ENCODE measurements at places on chromosomes 1 and 21.

DNA sequence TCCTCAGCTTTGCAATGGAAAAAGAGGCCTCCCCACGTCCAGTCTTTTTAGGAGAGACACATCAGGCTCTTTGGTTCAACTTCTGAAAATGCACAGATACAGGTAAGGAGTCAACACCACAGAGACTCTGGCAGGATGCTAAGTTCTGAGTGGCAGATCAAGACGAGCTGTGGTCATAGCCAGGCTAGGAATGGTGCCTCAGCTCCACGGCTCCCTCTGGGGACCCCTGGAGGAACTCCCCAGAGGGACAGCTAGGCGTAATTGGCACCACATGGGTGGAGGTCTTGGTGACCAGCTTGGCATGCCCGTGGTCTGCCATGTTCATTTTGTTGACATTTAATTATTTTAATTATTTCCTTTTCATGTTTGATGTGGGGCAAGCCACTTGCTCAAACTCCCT is 206.1 kb downstream of the KAZN start:
- DNase-seq = no peak

DNA sequence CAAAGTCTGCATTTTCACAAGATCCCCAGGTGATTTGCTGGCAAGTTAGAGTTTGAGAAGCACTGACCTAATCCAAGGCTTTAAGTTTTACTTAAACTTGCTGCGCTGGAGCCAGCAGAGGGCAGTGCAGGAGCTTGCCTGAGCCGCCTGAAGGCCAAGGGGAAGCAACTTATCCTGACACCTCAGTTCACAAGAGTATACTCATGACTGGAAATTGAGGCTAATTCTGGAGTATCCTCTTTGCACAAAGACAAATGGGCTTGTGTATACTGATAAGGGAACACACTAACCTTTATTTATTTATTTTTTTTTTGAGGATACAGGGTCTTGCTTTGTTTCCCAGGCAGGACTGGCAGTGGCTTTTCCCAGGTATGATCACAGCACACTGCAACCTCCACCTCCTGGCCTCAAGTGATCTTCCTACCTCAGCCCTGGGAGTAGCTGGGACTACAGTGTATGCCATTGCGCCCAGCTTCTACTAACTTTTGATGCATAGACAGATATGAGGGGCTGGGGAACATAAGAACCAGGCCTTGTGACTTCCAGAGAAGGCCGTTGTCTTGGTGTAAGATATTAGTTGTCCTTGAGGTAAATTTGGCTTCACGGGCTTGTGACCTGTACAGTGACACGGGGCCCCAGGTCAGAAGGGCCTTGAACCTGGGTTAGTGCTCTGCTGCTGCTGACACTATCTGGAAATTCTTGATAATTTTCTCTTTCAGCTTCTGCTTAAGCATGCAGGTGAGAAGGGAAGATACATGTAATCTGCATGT is 29.0 kb upstream of the SLAMF1 start:
- peak; percentile 62 for DNase-seq

- no peak for DNase-seq
Observed at GRCh38 chr1:56547977-56548376, 31.4 kb downstream of the PLPP3 start.

- DNase-seq = peak; percentile 53
Observed at GRCh38 chr1:101148980-101149379, 87.8 kb upstream of the S1PR1 start.

- no peak for DNase-seq
Observed at GRCh38 chr1:244035358-244035757, 15.7 kb upstream of the ZBTB18 start.

DNA sequence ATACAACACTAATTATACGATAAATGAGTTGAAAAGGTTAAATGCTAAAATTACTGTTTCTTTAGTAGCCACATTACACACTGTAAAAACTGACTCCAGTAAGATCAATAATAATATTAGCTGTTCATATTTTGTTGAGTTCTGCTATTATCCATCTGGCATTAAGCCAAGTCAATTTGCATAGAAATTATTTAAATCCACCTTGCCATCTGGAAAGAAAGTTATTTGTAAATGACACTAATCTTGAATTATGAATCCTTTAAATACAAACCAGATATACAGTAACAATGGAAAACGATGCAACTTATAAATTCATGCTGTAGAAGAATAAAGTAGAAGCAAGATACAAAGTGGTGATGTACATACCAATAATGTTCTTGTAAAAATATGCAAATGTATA is 81.4 kb upstream of the BCL10 start:
- no peak for DNase-seq

- DNase-seq = peak; percentile 90
Observed at GRCh38 chr1:55916481-55916880, 662.9 kb downstream of the PLPP3 start.

- no peak for DNase-seq
Observed at GRCh38 chr1:66927528-66927927, 2.7 kb downstream of the MIER1 start.

DNA sequence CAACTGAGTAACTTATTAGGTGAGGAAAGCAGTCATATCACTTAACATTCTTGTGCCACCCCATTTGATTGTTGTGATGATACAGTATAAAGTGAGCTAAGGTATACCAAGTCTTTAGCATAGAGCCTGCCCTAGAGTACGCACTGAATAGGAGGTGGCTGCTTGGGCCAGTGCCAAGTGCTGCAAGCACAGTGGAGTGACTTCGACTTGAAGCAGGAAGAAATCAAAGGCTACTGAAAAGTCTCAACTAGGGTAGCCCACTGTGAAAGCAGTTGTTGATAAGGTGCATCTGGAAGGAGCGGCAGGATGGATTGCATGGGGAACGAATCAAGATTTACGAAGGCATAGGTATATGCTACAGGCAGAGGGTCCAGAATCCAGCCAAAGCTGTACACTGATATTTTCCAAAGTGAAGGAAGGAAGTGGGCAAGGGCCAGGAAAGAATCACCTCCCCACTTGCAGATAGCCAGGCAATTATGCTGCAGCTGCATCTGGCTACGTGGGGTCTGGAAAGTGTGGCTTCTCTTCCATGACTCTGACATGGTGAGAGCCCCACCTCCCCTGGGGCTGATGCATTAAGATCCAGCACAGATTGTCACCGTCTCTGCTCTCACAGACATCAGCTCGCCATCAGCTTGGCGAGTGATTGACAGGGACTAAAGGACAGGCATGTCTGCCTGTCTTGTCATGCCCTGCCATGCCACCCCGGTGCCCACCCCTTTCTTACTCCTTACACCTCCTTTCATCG is 287.0 kb upstream of the PLXNA2 start:
- DNase-seq = no peak

- DNase-seq = no peak
Observed at GRCh38 chr1:226558036-226558650, 9.6 kb downstream of the STUM start.

GRCh38 chr1:230047114-230047865 is 19.7 kb upstream of the GALNT2 start:
- no peak for DNase-seq

DNA sequence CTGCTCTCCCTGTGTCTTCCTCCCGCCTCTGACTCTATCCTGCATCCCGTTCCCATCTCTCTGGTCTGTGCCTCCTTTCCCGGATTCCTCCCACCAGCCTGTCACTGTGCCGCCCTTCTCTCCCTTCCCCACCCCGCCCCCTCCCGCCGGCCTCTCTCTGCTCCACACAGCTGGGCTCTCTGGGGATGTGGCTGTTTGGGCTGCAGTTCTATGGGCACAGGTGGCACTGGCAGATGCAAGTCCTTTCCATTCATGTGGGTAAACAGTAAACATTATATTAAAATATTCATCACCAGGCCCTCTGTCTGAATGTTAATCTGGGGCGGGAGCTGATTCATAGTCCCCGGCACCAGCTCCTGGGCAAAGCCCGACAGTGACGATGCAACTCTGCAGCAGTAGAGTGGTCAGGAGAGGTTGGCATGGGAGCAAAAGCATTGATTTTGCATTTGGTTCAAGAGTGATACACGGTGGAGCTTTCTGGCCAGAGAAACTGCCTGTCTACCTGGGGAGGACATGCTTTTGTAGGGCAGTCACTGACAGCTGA is 249.3 kb downstream of the TNR start:
- DNase-seq = no peak

DNA sequence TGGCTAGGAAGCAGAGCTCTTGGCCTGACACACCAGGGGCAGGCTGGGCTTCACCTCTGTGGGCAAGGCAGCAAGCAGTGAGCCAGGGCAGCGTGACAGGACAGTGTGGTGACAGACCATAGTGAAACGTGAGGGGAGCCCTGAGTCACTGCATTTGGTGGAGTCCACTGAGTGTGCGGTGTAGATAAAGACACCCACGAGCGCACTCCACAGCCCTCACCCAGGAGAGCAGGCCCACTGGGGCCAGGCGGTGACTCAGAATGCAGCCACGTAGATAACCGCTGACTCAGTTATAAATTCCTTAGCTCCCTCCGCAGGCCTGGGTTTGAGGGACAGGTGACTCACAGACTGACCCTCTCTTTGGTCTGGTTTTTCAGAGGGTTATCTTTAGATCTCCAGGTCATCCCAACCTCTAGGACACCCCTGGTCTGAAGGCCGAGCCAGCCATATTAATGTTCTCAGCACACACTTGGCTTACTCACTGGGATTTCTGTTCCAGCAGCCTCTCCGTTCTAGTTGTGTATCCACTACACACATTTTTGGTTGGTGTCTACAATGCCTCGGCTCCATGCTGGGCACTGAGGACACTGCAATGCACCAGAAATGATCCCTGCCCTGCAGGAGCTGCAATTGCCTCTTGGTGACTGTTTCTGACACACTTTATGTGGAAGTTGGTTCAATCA is 90.2 kb upstream of the TSPAN2 start:
- DNase-seq = peak; percentile 97

DNA sequence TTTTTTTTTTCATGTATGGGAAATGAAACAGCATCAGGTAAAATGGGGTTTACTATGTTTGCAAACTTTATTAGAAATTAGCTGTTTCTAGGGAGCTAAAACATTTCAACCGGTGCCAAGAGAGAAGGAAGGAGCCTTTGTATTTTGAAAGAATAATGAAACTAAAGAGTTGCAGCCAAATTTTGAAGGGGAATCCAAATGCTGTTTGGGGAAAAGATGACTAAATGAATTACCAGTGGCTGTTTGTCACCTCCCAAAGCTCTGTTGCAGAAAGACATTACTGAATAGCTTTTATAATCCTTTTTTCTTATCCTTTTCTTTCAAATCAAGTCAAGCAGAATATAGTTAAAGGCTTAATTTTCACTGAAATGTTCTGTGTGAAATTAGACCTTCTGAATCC is 591.3 kb upstream of the ADGRL2 start:
- no peak for DNase-seq

DNA sequence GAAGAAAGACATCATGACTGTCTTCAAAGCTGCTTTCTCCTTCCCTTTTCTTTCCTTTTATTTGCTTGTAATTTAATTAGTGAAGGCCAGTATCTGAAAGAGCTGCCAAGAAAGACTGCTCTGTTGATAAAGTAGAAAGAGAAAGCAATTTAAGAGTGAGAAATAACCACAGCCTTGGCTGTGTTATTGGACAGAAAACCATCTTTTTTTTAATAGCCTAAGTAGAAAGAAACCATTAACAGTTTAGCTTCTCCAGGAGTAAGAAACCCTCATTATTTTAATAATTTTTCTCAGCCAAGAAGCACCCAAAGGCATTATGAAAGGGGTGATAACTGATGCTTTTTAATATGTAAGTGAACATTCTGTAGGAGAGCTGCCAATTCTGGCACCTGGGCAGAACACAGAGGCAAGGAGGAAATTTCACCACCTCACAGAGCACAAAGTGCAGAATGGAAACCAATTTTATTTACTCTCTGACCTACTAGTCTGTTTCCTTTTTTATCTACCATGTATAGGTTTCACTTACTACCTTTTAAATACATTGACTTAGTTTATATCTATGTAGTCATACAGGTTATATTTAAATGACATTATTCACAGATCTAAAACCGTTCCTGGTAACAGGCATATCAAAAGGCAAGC is 703.2 kb downstream of the MRPL39 start:
- no peak for DNase-seq

DNA sequence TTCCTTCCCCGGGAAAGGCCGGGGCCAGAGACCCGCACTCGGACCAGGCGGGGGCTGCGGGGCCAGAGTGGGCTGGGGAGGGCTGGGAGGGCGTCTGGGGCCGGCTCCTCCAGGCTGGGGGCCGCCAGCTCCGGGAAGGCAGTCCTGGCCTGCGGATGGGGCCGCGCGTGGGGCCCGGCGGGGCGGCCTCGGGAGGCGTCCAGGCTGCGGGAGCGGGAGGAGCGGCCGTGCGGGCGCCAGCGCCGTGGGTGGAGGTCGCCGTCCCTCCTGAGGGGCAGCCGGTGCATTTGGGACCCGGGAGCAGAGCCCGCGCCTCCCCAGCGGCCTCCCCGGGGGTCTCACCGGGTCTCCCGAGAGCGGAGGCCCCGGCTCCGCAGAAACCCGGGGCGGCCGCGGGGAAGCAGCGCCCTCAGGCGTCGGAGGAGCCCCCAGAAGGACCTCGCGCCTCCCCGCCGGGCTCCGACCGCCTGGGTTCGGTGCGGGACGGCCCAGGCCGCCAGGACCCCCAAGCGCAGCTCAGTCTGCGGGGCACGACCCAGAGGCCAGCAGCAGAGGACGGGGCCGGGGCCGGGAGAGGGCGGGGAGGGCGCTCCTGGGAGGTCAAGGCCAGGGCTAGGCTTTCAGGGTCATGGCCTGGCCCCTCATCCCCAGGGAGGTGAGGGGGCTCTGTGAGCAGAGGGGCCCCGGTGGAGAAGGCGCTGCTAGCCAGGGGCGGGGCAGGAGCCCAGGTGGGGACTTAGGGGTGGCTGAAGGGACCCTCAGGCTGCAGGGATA is 7.2 kb upstream of the SLX9 start:
- peak; percentile 46 for DNase-seq

GRCh38 chr1:46442317-46443161 is 47.1 kb upstream of the DMBX1 start:
- peak; percentile 78 for DNase-seq

GRCh38 chr1:87252406-87252805 is 76.3 kb upstream of the LMO4 start:
- DNase-seq = peak; percentile 98

GRCh38 chr1:58576727-58577653 is at the start of gene TACSTD2:
TSS of gene TACSTD2 (minus strand) at chr1:58577252. CDS start at chr1:58577156, 96 bp downstream.
- DNase-seq = no peak

- DNase-seq = no peak
Observed at GRCh38 chr1:116390195-116390594, 17.2 kb downstream of the ATP1A1 start.

DNA sequence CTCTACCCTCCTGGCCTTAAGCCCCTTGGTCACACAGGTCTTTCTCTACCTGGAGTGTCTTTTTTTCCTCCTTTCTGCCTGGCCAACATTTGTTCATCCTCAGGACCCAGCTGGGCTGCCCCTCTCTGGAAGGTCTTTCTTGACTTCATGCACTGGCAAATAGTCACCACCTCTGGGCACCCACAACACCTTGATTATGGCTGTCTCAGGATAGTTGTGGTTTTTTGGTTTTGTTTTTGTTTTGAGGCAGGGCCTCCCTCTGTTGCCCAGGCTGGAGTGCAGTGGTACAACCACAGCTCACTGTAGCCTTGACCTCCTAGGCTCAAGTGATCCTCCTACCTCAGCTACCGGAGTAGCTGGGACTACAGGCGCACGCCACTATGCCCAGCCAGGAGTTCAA is 10.8 kb downstream of the RPS6KA1 start:
- DNase-seq = no peak

DNA sequence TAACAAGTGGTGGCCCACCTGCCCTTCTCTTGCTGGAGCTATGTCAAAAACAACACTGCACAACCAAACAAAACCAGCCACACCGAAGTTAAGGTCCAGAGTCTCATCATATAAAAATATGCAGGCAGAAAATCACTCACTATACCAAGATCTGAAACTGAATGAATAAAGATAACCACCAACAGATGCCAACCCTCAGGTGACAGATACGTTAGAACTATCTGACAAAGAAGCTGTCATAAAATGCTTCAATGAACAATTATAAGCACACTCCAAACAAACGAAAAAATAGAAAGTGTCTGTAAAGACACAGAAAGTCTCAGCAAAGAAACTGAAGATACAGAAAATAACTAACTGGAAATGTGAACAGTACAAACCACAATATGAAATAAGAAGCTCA is 14.0 kb downstream of the ZNF496 start:
- no peak for DNase-seq
